ENCODE measurements at places on chromosomes 2 and 18.
A peak's percentile ranks its signal among the peaks of the same experiment; 100 is the strongest.

DNA sequence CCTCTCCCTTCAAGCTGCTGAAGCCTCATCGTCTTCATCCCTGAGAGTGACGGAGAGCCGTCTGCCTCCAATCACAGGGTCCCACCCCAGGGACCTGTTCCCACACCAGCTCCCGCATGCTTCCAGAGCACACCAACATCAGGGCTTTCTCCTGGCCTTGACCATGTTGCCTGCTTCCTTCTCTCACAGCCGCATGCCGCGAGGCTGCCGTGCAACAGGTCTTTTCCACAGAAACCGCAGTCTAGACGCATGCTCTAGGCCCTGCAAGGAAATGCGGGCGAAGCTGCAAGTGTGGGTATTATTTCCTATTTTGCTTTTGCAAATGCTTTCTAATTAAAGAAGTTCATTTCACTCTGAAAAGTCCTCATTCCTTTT, 277.8 kb downstream of the EIPR1 start:
- no peak for DNase-seq

- no peak for DNase-seq
Measured at GRCh38 chr18:30597202-30597601, 445.3 kb downstream of the DSC3 start.

DNA sequence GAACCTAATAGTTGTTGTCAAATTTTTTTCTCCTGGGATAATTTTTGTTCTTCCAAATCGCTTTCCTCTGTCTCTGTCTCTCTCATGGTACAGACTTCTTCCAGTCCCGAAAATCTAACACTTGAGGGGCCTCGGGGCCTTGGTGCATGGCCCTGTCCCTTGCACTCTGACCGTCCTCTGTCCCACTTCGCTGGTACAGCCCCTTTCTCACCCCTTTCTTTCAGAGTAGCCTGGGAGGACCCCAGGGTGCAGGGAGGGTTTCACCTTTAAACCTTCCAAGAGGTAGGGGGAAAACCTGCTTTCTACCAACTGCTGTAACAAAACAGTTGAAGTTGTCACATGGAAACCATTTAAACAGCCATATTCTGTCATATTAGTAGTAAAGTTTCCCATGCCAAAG, 22.2 kb upstream of the FAHD2A start:
- DNase-seq, result no peak

DNA sequence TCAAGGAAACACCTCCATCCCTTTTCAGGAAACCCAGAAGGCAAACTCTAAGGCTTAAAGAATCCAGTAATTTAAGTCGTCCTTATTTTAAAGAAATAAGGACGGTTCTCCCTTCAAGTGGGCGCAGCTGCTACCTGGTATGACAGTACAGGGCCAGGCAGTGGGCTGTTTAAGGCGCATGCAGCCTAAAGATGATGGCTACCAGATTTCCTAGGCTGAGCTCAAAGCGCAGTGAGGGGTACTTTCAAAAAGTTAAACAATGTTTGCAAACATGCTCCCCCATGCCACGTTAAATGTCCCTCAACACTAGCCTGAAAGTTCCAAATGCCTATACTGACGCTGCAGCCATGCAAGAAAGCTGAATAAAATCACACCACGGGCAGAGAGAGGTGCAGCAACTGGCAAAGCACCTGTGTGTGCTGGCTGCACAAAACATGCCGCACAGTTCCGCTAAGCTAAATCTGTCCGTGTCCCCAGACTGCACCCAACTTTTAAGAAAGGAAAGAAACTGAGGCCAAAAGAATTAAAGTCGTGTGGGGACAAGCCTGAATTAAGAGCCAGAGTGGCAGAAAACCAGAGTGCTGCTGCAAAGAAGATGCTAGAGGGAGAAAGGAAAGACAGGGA, 583 bp downstream of the HIBCH start:
- DNase-seq, result no peak

- DNase-seq, result no peak
Measured at GRCh38 chr18:40407909-40408308, 1547.1 kb upstream of the PIK3C3 start.

DNA sequence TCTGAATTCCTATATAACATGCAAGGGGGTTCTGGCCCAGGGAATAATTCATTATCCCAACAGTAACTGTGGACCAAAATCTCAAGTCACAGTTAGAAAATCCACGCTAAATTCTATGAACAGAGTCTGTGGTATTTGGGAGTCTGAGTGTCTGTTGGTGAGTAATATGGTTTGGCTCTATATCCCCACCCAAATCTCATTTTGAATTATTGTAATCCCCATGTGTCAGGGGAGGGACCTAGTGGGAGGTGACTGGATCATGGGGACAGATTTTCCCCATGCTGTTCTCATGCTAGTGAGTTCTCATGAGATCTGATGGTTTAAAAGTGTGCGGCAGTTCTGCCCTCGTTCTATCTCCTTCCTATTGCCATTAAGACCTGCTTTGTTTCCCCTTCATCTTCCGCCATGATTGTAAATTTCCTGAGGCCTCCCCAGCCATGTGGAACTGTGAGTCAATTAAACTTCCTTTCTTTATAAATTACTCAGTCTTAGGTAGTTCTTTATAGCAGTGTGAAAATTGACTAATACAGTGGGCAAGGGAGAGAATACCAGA, 68.3 kb downstream of the NBAS start:
- no peak for DNase-seq

DNA sequence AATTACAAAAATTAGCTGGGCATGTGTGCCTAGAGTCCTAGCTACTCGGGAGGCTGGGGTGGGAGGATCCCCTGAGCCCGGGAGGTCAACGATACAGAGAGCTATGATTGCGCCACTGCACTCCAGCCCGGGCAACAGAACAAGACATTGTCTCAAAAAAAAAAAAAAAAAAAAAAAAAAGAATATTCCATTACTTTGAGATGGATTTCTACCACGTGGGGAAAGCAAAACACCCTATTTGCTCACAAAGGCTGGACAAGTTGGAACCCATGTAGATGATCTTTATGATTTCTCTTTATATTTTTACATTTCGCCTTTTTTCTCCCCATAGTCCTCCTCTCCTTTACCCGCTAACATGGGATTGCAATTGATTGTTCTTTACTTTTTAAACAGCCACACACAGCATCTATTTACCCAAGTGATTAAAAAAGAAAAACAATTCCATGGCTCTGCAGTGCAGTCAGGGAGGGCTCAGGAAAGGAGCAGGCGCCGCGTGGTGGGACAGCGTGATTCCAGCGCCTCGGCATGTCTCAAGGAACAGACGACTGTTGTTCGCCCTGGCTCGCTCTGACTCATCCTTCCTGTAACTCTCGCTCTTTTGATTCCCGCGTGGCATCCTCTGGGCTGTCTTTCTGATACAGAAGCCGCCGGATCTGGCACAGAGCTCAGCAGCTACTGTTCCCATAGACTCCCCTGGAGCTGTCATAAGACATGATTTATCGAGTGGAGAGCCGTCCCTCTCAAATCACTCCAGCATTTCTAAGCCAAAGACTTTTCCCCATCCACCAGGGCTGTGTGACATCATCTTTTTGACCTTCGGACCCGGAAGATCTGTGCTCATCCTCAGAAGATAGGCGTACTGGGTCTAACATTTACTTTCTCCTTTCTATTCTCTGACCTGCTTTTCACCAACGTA, 230.4 kb upstream of the AGAP1 start:
- DNase-seq, result peak; percentile 94

DNA sequence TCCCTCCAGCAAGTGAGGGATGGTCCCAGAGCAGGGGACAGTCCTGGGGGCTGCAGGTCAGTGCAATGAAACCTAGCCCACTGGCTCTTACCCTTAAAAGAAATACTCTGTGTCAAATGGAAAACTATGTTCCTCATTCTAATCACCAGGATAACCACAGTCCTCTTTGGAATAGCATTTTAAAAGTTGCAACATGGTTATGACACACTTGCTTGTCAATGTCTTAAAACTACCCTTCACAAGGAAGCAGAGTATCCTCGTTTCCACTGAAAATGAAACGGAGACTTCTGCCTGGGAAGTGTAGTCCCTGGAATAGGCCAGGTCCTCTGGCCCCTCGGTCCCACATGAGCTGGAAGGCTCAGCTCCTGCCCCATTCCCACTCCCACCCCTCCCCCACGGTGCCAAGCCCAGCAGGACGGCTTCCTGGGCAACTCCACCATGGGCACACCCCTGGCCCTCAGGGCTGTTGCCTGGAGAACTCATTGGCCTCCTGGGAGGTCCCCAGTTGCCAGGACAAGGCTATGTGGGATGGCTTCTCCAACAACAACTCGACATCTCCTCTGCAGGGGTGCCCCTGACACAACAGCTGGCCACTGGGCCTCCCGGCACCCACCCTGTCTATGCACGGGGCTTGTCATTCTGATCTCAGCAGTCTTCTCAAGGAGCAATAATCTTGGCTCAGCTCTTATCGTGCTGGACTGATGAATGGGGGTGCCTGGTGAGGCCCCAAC, 38.3 kb upstream of the ST3GAL5 start:
- DNase-seq, result no peak

DNA sequence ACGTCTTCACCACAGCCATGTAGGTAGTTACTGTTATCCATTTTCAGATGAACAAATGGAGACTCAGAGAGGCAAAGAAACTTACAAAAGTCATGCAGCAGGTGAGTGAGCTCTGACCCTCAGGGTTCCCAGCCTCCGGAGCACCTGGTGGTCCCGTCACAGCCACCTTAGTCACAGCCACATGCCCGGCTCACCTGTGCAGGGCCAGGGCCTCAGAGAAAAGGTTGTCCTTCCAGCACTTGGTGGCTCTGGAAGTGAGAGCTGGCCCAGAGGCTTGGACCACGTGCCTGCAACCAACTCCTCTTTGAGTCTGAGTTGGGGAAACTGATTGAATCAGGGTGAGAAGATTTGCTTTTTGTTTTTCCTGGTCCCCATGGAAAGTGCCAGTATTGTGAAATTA, 189.3 kb downstream of the GLI2 start:
- no peak for DNase-seq

DNA sequence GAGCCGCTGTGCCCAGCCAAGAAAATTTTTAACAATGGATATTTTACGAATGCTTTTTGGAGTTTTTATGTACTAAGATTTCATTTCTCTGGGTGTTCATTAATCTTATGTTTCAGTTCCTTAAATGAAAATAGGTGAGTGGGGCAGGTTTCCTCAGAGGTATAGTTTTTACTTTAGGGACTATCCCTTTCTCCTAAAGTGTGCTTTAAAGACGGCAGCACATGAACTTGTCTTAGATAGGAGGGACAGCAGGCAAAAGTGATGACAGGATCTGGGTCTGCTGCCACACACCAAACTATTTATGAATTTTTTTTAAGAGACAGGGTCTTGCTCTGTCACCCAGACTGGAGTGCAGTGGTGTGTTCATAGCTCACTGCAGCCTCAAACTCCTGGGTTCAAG, 8.0 kb upstream of the REL start:
- no peak for DNase-seq

GRCh38 chr2:169139145-169139544, 69.8 kb downstream of the DHRS9 start:
- DNase-seq, result no peak

DNA sequence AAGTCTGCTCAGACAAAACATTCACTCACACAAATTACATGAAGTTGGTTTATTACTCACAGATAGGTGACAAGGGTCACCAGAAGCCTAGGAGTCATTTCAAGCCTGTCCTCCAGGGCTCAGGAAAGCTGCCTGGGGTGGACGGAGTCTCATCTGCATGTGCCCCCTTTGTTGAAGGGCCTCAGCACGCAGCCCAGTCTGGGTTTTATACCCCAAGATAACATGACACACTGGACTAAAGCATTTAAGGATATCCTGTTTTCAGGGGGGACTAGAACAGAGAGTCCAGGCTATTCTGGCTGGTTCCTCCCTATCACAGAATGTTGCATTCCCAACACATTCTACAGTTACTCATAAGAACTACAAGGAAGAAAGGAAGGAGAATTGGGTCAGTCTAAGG, 164.7 kb downstream of the MREG start:
- DNase-seq, result no peak

- DNase-seq, result no peak
Measured at GRCh38 chr2:181264441-181264840, 192.7 kb upstream of the ITGA4 start.

GRCh38 chr2:28621172-28622100, 125.6 kb downstream of the PLB1 start:
- DNase-seq, result peak; percentile 43

- DNase-seq, result no peak
Measured at GRCh38 chr18:21741562-21742314, 1.1 kb downstream of the MIB1 start.

GRCh38 chr2:109711230-109712122, 82.6 kb upstream of the RGPD5 start:
- no peak for DNase-seq

- DNase-seq, result no peak
Measured at GRCh38 chr2:170975127-170975942, 46.3 kb downstream of the GORASP2 start.

DNA sequence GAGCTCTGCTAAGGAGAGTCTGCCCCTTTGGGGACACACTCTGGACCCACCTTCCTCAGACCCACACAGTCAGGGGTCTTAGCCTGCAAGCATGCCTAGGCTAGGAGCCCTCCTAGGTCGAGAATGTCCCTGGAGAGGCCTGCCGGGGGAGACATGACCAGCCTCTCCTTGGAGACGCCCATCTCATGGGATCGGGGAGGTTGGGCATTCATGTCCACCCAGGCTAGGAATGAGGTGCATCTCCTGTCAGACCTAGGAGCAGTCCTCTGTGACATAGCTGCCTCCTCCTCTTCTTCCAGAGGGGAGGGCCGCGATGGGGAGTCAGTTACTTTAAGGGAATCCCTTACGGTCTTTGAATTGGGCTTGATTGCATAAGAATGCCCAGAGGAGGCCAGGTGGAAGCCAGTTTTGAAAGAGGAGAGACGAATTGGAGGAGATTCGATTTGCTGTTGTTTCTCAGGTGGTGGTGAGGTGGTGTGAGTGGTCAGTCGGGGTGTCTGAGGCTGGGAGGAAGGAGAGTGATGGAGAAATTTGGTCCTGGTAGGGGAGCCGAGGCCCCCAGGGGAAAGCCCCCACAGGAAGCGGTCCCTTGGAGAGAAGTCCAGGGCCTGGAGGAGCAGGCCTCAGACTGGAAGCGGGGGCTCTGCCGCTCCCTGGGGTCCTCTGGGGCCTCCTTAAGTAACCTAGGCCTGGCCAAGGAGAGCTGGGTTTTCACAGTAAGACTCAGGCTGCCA, 241.3 kb downstream of the DYSF start:
- DNase-seq, result no peak

DNA sequence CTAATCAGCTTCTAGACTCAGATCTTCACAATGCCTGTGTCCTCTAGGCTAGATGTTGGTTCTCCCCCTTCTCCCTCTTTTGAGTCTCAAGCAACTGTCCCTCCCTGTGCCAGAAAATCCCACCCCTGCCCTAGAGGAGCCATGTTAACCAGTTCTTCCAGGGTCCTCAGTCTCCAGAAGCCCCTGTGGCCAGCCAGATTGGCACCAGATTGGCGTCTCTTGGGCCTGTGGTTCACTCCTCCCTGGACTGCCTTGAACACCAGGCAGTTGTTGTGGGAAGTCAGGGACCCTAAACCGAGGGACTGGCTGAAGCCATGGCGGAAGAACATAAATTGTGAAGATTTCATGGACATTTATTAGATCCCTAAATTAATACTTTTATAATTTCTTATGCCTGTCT, 36.6 kb downstream of the CYP26B1 start:
- no peak for DNase-seq

DNA sequence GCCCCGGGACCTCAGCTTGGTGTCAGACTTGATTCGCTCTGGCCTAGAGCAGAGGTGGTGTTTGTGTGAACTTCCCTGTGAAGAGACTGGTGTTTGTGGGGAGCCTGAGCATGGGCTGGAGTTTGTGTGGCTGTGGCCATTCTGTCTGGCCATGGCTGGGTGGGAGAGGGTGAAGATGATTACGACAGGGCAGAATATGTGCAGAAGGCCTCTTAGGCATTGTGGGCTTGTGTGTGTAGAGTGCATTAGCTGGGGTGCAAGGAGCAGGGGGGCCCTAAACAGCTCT, 10.5 kb downstream of the OBSL1 start:
- DNase-seq, result no peak

- no peak for DNase-seq
Measured at GRCh38 chr2:207952564-207953345, 72.6 kb downstream of the PLEKHM3 start.

All from A549 (cell line).